Esophagus squamous epithelium (tissue), 5 donors: ENCODE measurements at places on chromosomes 2 and 18.

DNA sequence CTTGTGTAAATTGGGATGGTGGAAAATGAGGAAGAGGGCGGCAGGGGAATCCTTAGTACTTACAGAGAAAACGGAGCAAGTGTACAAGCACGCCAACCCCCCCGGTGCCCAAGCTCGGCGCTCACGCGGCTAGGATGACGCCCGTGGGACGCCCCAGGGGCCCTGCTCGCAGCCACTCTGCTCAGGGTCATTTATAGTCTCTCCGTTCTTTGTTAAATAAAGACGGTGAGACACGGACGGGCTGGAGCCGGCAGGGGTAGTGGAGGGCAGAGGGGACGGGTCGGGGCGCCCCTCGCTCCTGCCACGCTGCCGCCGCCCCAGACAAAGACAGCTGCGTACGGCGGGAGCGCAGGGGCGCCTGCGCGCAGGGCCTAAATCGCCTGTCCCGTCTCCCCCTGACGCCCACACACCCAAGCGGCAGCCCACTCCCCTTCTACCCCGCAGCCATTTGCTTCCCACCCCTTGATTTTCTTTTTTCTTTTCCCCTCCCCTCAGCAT is 37.8 kb downstream of the PCBP1 start:
- DNase-seq, result no peak

DNA sequence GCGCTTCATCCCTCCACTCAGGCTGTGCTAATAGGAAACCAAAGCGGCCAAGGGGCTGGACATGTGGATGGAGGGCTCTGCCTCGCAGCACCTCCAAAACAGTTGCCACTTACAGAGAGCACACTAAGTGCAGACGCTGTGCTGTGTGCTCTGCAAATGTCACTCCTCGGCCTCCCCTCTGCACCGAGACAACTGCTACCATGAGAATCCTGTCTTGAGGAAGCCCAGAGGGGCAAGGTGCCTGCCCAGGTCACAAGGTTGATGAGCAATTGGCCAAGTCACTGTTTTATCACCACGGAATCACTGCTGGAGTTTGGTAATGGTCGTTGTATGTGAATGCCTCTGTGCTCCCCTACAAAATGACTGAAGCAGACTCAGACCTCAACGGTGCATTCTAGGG is 132.2 kb downstream of the SEPTIN10 start:
- DNase-seq, result no peak

- no peak for DNase-seq
These were observed 146.0 kb downstream of the SETBP1 start for GRCh38 chr18:44826418-44827259.

- no peak for DNase-seq
These were observed 25.8 kb upstream of the LHCGR start for GRCh38 chr2:48781366-48781765.

- no peak for DNase-seq
These were observed 6.6 kb upstream of the TMEM214 start for GRCh38 chr2:27025861-27026851.
